ENCODE measurements at places on chromosomes 6 and 20. TPM values are rescaled to one million over a fixed set of nuclear protein-coding genes. Genes with fewer than 3 reads are reported as not detected.

- no peak for DNase-seq
Measured at GRCh38 chr6:25217829-25218228, 61.3 kb upstream of the CARMIL1 start.

- no peak for DNase-seq
Measured at GRCh38 chr6:3819161-3820110, 29.7 kb upstream of the FAM50B start.

SLC35D3 gene
- not detected for polyA plus RNA-seq

DNA sequence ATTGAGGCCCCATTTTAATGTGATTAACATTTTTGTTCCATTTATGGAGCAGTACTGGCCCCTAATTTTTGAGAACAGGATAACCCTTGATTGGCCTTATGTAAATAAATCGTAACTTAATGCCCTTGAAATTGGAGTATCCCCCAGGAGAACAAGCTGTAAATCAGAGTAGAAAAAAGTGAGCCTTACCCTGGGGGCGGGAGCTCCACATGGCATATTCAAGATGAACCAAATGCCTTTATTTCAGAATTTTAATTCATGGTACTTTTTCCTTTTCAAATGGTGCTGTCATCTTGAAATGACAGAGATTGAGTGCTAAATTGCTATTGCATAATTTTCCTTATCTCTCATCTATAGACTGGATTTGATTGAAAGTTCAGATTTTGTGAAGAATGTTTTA, 809.5 kb upstream of the FLRT3 start:
- no peak for DNase-seq

GRCh38 chr6:84801250-84801649, 36.9 kb upstream of the TBX18 start:
- no peak for DNase-seq

- no peak for DNase-seq
Measured at GRCh38 chr6:144479991-144480390, 194.9 kb downstream of the UTRN start.

DNA sequence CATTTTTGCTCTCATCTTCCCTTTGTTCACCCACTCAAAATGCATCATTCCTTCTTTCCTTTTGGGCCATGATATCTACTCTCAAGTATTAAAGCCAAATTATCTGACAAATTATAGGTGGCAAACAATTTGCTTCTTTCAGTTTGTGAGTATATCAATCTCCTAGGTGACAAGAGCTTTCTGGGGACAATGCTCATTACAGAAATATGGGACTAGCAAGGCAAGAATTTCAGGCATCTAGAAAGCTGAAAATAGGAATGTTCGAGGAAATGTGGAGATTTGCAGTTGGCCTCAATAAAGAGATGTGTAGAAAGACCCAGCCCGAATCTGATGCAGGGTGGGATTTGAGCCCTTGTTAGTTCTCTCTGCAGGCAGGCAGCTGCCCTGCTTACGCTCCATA, 71.8 kb downstream of the ALDH8A1 start:
- DNase-seq: no peak

GRCh38 chr6:32397252-32397920, 9.6 kb downstream of the BTNL2 start:
- no peak for DNase-seq

MOXD1 gene
- polyA plus RNA-seq: 2.5 TPM

SLC24A3 gene
- 0.15 TPM for polyA plus RNA-seq

ITPA gene
- 82.1 TPM for polyA plus RNA-seq

DNA sequence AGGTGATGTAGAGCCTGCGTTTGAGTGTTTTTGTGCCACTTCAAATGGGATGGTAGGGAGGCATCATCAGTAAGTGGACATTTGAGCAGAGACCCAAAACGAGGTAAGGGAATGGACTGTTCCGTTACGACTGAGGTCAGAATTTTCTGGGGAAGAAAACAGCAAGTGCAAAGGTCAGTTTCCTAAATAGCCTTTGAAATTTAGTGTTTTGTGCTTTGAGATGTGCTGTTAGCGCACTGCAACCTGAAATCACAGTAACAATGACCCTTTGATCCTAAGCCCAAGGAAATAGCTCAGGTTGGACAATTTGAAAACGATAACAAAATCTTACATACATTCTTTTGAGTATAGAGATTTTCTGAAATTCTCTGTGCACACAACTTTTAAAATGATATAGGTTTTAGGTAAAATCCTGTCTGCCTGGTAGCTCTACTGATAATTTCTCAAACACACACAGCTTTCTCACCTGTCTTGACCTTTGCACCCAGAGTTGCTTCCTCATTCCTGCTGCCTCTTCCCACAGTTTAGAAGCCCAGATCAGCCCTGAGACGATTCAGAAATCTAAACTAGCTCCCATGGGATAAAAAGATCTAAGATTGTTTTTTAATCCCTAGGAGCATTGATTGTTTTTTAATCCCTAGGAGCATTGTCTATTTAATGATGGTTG, 22.1 kb downstream of the DCBLD1 start:
- DNase-seq: no peak

GRCh38 chr6:12800120-12800519, 83.6 kb downstream of the PHACTR1 start:
- DNase-seq: no peak

DNA sequence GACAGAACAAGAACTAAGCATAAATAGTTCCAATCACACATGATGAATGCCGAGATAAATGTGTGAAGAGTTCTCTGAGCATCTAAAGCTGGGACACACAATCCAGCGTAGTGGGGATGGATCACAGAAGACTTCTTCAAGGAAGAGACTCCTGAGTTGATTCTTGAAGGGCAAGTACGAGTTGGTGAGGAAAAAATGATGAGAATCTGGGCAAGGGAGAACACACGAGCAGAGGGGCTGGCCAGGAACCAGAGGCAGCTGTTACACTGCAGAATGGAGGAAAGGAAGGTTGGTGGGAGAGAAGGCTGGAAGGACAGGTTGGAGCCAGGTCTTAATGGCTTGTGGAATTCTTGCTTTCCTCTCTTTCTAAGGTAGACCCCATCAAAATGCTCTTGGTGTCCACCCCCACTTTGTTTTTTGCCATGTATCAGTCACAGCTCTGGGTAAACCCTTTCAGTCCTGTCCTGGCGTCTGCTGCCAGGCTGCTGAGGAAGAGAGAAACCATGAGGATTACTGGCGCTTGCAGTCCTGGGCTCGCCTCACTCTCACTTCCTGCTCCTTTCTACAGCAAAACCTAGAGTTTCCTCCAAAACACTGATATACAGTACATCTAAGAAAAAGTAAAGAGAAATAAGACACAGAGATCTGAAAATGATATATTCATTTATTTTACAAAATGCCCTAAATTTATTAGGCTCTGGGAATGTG, 127.6 kb upstream of the FAM184A start:
- no peak for DNase-seq

DNA sequence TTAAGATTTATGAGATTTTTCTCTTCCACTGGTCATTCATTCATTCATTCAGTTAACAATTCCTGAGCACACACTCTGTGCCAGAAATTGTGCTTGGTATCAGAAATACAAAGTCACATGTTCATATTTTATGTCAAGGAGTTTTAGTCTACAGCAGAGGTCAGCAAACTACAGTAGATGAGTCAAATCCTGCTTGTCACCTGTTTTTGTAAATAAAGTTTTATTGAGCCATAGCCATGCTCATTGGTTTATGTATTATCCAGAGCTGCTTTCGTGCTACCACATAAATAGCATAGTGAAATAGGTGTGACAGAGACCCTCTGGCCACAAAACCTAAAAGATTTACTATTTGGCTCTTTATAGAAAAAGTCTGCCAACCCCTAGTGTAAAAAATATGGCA, 46.8 kb downstream of the THEMIS start:
- peak; percentile 6 for DNase-seq

DNA sequence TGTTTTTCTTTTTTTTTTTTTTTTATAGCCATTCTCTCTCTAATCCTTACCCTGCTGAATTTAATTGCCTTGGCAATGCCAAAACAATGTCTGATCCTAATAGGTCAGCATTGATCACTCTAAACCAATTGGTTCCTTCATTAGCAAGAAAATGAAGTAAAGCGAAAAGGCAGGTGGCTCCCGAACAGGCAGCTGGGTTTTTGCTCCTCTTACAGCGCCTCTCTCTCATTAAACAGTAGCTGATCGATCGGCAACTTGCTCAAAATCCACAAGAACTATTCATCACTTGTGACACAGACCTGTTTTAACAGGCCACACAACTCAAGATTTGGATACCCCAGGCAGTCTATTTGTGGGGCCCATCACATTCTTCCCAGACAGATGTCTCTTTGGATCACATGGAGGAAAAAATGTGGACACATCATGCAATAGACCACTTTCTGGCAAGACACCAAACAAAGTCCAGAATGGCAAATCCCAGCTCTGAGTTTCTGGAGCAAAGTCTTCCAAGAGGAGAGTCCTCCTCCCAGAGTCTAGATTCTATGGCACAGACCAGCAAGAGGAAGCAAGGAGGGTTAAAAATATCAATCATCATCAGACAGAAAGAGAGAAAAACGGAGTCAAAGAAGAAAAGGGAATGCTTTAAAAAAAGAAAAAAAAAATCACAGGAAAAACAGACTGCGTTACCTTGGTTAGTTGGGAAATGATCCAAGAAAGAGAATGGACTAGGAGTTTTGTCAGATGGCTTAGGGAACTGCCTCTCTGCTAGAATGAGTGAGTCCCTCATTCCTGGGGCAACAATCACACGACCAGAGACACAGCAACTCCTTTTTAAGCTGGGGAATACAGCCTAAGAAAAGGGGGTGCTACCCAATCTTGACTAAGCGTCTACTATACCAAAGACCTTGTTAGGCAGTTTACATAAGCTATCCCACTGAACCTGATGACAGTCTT, 247.8 kb downstream of the BTBD9 start:
- peak; percentile 30 for DNase-seq

DNA sequence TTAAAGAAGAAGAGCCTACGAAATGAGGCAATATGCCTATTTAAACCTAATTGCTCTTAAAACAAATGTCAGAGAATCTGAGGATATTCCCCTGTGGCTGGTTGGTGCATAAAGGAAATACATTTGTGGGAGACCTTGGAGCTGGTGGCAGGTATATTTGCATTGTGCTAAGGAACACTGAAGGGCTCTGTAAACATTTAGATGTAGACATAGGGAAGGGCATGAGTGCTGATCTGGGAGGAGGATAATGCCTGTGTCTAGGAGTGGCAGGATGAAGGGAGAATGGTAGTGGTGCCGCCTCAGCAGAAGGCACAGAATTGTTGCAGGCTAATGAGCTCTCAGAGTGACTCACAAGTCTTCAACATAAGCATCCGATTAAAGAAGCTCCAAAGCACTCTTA, 85.8 kb downstream of the CD164 start:
- no peak for DNase-seq

ARMC12 gene
- polyA plus RNA-seq: 0.15 TPM

HSPA12B gene
- 0.02 TPM for polyA plus RNA-seq

- DNase-seq: peak; percentile 10
Measured at GRCh38 chr6:159654483-159655098, 38.5 kb downstream of the SOD2 start.

DNA sequence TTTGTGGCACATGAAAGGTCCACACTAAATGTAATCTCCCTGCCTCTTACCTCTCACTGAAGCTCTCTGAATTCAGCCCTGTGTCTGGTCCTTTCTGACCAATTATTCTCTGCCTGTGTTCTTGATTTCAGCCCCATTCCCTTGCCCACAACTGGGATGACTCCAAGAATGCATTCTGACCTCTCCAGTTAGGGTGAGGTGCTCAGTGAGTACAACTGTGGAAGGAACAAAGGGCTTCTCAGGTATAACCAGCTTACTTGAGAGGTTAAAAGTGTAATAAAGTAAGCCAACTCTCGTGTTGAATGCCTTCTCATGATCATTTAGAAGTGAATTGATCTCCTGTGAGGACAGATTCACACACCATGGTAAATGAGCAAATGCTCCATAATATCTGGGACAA, 88.1 kb downstream of the GCLC start:
- no peak for DNase-seq

- DNase-seq: no peak
Measured at GRCh38 chr6:37139230-37139962, 30.6 kb upstream of the PIM1 start.

- DNase-seq: peak; percentile 80
Measured at GRCh38 chr20:62887152-62887859, 25.7 kb upstream of the TCFL5 start.

DNA sequence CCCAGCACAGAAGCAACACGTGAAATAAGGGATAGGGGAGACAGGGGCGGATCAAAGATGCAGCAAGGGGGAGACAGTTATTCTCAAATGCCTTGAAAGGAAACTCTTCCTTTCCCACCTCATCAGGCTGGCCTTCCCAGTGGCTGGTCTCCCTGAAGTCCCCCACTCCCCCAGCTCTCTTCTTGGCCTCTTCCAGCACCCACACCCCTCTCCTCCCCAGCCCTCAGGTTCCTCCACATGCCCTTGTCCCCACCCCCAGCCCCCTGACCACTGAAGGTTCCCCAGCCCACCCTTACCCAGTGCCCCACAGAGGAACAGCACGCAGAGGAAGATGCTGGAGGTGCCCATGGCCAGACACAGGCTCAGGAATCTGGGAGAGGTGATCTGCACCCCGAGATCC, 1.7 kb upstream of the LY6G6D start:
- no peak for DNase-seq

DNA sequence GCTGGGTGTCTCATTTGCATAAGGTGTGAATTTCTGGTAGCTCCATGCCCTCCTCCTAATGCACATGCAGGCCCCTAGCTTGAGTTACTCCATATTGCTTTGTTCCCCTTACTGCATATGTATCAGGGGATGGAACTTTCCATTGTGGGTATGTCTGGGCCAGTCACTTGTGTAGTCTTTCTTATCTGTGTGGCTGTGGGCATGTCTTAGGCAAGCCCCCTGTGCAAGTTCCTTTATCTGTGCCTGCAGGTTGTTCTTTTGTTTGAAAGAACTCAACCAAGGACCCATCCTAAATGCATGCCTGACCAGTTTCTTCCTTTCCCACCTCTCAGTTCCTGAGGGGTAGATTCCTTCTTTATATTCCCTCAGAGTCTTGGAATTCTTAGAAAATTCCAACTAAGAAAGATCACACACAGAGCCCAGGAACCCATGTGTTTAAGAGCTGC, 23.6 kb downstream of the MBOAT1 start:
- DNase-seq: no peak

- DNase-seq: no peak
Measured at GRCh38 chr6:20800229-20800628, 266.0 kb downstream of the CDKAL1 start.

GRCh38 chr6:131628726-131629125, 684 bp upstream of the MED23 start:
- no peak for DNase-seq

DNA sequence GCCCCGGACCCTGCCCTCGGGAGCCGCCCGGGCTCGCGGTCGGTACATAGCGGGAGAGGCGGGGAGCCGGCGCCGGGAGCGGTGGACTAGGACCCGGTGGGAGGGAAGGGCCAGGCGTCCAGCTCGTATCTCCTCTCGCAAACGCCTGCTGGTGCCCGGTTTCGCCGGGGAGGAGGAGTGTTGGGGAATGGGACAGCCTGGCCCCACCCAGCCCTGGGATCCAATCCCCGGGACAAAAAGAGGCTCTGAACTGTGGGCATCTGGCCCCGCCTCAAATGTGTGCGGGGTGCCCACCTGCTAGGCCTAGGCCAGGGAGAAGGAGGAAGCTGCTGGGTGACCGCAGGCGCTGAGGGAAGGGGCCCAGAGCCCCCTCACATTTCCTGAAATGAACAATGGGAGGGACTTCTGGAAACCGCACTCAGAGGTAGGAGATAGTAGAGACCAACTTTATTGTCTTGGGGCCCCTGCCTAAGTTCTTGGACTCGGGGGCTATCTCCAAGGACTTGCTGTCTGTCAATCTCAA, at the start of gene KCNK17:
Gene KCNK17, minus strand, starts transcription at position 147 of the 523 bp plus-strand sequence. Its CDS starts 99 bp downstream, at position 48.
- DNase-seq: no peak

PRDM13 gene
- not detected for polyA plus RNA-seq
